ENCODE measurements at places on chromosomes 3 and 15.

DNA sequence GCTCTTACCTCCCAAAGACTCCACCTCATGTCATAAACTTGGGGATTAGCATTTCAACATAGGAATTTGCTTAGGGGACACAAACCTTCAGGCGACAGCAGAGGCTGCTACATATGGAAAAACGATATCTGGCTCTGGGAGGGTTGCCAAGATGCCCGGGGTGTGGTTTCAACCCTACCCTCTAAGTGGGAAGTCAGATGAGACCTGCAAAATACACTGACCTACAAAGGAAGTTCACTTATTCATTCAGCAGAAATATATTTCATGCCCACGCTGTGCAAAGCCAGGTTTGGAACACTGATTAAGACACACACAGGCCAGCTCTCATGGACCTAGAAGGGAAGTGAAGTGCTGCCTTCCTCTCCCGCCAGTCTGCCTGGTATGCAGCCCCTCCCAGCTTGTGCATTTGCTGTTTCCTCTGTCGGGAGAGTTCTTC is 239.3 kb downstream of the FEZF2 start:
- DNase-seq: no peak

DNA sequence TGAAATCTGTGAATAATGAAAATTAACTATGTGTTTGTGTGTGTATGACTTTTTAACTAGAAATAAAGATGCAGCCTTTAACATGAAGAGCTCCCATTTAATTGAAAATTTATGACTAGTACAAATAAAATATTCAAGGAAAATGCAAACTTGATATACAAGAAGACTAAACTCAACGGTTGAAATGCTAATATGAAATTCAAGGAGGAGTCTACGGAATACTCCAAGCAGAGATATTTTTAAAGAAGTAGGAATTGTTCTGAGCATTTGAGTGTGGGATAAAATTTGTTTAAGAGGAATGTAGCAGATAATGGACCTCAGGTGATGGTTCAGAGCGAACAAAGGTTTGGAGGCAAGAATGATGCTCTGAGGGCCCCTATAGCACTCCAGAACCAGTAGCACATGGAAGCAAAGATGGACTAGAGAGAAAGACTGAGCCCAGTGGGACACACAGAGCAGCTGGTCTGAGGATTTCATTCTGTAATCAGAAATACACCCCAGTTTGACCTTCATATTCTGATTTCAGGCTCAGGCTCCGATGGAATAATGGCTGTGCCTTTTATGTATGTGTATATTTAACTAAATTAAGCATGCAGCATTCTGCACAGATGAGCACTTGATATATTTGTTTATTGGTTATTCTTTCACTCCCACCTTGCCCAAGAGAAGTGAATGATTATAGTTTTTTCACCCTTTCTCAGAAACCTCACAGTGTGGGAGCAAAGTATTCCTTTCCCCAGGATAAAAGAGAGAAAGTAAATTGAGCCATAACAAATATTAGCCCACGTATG is 227.1 kb downstream of the ZPLD1 start:
- DNase-seq: no peak

GRCh38 chr15:63226155-63226883 is 36.9 kb downstream of the RAB8B start:
- no peak for DNase-seq

DNA sequence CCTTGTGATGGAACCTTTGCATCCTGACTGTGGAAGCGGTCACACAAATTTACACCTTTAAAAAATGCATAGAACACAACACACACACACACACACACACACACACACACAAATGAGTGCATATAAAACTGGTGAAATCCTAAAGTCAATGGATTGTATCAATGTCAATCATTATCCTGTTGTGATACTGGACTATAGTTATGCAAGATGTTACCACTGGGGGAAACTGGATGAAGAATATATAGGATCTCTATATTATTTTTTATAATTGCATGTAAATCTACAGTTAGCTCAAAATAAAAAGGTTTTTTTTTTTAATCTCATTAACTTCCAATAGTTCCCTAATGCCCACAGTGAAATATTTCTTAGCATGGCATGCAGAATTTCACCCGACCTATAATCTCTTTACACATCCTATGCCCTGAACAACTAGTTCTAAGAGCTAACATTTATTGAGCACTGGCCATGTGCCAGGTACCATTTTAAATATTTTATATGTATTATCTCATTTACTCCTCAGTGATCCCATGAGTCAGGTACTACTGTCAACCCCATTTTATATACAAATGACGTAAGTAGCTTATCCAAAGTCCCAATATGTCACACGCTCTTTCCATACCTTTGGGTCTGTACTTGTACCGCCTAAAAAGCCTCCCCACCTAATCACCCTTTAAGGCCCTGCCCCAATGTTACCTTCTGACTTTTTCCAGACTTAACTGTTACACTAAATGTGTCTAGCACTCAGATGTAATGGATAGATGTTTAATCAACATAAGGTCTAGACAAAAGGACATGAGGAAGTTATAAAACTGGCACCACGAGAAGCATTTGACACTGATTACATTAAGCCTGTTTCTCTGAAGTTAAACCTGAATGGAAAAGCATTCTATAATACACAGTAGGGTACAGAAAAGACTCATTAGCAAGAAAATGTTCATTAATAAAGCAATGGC is 5.5 kb downstream of the ABCC5 start:
- no peak for DNase-seq

DNA sequence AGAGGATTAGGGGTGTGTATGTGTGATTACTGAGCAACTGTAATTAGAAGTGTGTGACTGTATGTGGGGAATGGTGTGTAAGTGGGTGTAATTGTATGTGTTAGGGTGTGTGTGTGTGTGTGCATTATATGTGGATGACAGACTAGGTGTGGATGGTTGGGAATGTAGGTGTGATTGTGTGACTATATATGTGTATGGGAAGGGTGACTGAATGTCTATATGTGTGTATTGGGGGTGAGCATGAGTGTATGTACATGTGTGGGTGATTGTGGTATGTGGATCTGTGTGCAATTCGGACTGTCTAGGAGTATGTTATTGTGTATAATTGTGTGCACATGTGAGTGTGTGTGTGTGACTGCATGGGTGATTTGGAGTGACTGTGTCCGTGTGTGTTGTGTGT is 43.2 kb upstream of the SMAD6 start:
- no peak for DNase-seq

DNA sequence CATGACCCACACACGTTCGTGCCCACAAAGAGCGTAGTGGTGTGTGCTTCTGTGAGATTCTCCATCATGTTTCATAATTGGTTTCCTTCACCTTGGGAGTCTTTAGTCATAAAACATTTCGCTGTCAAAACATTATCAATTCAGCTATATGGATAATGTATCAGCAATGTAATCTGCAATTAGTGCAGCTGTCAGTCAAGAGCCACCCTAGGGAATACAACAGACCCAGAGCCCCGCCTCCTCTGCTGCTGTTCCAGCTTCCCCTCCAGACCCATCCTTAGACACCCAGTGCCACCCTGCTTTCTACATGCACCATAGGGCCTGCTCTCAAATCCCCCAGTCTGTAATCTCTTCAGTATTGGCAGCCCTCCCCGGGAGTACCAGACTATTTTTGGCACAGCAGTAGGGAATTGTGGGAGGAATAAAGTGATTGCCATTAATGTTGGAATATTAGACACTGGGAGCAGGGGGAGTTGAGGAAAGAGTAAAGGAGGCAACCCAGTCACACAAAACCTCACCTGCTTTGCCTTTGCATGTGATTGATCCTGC is 31.5 kb upstream of the C3orf80 start:
- no peak for DNase-seq

DNA sequence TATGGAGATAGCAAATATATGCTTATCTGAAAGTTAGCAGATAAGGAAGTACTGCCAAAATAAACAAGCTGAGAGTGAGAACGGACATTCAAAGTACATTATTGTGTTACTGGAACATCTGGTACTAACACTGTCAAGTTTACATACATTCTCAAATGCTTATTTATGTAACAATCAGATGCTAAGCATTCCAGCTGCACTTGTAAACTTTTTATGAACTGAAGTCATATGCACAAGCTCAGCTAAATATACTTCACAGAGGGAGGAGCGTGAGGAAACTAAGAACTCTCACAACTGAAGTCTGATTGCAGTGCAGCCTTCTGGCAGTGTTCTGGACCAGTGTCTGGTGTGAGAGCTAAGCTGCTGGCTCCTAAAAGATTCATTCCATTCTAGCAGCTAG is 223.7 kb upstream of the NANOGP8 start:
- DNase-seq: no peak

- DNase-seq: no peak
Observed at GRCh38 chr15:100114100-100114499, 227.7 kb downstream of the ADAMTS17 start.

DNA sequence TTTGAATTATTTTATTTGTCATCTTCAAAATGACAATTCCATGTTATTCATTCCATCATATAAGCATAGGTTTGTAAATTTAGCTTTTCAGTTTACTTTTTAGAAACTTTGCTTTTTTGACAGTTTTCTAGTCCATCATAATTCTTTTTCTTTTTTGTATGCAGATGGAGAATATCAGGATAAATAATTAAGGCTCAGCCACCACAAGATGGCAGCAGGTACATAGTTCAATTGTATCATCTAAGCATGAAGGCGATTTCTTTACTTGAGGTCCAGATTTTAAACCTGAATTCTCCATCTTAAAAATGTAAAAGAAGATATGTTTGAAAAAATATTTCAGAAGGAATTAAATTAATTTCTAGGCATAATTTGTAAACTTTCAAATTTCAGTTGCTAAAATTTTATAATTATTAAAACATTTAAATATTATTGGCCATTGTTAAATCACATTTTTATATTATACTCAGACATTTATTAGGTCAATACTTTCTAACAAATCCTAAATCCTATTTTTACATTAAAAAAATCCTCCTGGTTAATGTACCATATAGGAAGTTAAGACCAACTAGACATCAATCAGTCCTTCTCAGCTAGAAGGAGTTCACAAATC is 15.1 kb downstream of the PLSCR5 start:
- no peak for DNase-seq

Data from hematopoietic multipotent progenitor cell treated with erythropoietin and hydrocortisone succinate and interleukin-3 and kit ligand, for 17 days (in vitro differentiated cells).